ENCODE measurements at places on chromosomes 5 and 9.

GRCh38 chr9:137968235-137968634 is 90.7 kb downstream of the CACNA1B start:
- DNase-seq, result no peak

DNA sequence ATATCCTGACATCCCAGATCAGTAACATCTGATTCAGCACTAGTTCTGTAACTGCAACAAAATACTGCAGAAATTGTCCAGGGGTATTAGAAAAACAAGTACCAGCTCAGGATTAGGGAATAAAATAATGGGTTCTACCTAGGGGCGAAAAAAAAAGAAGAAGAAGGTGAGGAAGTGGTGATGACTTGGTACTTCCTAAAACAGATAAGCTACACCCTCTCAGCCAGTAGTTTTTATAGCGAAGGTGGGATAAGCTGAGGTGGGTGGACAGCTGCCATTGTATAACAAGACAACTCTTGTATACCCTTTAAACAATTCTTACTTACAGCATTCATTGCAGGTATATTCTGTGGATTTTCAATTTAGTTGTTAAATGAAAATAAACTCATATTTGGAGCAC is 19.1 kb downstream of the RAPGEF6 start:
- DNase-seq, result no peak

DNA sequence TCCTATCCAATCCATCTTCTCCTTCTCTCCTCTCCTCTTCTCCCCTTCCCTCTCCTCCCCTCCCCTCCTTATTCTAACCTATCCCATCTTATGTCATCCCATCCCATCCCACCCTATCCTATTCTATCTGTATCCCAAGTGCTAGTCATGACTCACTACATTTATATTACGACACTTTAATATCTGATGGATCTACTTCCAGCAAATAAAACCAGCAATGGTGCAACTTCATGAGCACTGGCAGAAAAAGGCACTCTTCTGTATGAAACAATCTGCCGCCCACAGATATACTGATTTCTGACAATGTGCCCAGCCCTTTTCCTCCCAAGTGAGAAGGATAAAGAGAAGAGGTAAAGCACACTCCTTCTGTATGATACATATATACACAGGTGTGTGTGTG is 86.6 kb upstream of the ANKH start:
- DNase-seq, result no peak

- DNase-seq, result no peak
These were observed 10.7 kb upstream of the SPARC start for GRCh38 chr5:151697452-151697851.

DNA sequence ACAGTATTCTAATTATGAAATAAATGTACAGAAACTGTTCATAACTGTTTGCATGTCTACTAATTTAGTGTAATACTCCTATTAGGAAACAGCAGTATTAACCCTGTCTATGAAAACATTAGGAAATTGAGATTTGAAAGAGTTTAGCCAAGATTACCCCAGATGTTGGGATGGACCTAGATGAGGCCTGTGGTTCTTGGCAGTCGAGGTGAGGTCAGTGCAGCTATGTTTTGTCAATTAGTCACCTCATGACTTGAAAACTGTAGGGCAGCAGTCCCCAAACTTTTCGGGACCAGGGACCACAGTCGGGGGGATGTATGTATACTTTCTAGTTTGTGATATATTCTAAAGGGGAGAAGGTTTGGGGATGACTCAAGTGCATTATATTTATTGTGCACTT is 4.7 kb downstream of the LNPEP start:
- DNase-seq, result no peak

- no peak for DNase-seq
These were observed 64.9 kb downstream of the ZNF354C start for GRCh38 chr5:179124853-179125788.

DNA sequence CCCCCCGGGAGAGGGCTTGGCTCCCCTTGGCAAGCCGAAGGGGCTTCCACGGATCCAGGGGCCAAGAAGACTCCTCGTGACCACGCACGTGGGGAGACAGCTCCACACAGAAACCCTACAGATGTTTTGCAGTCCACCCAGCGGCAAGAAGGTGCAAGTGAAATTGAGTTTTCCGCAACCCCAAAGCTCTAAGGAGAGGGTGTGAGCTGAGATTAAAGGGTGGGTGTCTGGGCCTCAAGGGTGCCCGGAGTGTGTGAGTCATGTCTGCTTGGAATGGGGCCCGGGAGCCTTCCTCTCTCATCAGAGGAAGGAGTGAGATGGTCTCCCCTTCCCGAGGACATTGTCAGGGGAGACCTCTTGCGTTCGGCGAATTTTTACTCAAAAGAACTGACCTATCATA is 79.1 kb downstream of the OLFM1 start:
- DNase-seq, result no peak

- DNase-seq, result no peak
These were observed 296.5 kb upstream of the ITGA1 start for GRCh38 chr5:52491071-52491787.

DNA sequence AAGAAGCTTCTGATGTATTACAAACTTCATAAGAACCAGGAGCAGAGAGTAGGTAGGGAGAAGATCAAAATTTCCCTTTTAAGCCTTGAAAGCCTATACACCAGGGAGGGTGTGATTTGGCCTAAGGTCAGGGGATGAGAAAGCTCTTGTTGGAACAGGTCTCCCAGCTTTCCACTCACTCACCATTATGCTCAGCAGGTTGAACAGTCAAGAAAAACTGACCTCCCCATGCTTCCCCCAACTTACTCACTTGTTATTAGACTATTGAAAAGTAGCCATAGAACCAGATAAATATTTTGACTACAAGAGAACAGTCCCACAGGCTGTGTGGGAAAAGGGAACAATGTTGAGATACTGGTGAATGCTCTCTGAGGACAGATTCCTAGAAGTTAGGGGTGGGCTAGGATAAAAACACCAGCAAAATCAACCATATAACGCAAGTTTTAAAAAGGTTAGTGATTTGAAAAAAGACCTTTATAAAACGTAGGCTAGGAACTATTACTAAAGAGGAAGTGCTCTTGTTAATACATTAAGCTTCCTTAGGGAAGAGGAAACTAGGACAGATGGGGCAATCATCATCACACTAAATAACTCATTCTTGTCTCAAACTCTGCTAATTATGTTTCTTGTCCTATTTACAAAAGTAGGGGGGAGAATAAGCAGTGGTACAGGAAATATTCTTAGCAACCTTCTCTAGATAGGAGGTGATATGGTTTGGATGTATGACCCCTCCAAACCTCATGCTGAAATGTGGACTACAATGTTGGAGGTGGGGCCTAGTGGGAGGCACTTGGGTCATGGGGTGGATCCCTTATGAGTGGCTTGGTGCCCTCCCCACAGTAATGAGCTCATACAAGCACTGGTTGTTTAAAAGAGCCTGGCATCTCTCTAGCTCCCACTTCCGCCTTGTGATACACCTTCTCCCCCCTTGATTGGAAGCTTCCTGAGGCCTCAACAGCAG is 31.0 kb downstream of the PCDHGC5 start:
- no peak for DNase-seq

DNA sequence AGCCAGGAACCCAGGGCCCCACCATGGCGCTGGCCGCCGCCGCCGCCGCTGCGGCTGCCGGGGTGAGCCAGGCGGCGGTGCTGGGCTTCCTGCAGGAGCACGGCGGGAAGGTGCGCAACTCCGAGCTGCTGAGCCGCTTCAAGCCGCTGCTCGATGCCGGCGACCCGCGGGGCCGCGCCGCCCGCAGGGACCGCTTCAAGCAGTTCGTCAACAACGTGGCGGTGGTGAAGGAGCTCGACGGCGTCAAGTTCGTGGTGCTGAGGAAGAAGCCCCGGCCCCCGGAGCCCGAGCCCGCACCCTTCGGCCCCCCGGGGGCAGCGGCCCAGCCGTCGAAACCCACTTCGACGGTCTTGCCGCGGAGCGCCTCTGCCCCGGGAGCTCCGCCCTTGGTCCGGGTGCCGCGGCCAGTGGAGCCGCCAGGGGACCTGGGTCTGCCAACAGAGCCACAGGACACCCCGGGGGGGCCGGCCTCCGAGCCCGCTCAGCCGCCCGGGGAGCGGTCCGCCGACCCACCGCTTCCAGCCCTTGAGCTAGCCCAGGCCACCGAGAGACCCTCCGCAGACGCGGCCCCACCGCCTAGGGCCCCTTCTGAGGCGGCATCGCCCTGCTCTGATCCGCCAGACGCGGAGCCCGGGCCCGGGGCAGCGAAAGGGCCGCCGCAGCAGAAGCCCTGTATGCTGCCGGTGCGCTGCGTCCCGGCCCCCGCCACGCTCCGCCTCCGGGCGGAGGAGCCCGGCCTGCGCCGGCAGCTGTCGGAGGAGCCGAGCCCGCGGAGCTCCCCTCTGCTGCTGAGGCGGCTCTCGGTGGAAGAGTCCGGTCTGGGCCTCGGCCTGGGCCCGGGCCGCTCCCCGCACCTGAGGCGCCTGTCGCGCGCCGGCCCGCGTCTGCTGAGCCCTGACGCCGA is 749 bp downstream of the SOWAHA start:
- DNase-seq, result no peak

DNA sequence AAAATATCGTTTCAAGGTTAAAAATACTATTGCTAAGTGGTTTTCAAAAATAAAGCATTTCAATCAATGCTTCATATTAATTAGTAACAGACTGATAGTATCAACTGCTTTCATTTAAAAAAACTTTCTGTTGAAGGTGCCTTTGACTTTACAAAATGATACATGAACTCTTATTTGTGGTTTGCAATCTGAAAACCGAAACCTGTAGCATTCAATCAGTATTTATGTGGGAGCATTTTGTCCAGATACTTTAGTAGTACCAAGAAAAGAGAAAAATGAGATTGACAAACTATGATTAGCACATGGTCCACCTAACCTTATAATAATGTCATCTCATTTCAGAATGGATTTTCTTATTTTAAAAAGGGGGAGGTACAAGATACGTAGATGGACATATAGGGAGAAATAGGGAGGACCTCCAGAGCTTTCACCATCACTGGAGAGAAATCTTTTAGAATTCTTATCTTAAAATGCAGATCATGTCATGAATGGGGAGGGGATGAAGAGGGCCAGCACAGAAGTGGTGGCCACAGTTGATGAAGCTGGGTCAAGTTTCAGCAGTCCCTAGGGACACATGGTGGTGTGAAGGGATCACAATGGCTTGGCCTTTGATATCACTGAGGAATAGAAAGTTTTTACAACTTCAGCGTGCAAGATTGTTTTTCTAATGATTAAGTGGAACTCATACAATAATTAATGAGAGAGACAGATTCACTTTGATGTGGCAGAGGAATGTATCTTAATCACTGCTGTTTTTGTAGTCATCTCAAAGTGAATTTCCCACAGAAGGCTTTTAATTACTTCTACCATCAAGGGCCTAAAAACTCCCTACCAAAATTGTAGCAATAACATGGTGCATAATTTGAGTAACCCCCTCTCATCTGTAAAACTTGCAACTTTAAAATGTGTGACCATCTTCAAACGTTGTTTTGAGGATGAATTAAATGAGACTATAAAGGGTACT is 322.3 kb upstream of the EDIL3 start:
- no peak for DNase-seq
